ENCODE measurements at places on chromosomes 3 and 15.

GRCh38 chr15:27017168-27017809 lies 46.3 kb downstream of the GABRG3 start:
- peak; percentile 62 for DNase-seq

GRCh38 chr3:20028905-20029331 lies 11.3 kb upstream of the KAT2B start:
- DNase-seq = no peak

DNA sequence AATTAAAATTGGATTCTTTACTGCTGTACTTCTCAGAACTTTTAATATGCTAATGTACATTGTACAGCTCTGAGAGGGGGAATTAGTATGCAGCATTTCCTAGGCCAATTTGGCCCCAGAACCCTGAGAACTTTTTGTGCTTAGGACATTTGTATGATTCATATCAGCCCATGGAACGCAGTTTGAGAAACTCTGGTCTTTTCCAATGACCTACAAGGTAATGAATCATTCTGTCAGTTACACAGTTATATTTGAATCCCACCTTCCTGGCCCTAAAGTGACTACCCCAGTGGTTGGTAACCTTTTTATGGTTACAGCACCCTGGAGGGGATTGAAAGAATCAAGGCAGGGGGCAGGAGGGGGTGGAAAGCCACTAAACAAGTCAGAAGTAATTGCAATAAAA lies 25.6 kb upstream of the KBTBD12 start:
- no peak for DNase-seq

DNA sequence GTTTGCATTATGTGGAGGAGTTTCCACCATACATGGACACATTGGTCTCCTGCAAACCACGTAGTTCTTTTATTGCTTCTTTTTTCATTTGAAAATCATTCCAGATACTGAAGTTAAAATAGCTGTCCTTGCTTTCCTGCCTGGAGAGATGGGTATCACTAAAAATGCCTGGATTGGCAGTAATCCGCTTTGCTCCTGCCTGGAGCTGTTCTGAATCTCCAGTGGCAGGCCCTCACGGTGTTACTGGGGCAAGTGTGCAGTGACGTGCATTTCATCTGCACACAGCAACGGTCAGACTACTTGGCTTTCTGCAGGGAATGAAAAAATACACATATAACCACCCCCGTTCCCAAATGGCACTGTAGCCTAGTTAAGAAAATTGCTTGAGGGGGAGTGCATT lies 272.9 kb downstream of the IL5RA start:
- no peak for DNase-seq

DNA sequence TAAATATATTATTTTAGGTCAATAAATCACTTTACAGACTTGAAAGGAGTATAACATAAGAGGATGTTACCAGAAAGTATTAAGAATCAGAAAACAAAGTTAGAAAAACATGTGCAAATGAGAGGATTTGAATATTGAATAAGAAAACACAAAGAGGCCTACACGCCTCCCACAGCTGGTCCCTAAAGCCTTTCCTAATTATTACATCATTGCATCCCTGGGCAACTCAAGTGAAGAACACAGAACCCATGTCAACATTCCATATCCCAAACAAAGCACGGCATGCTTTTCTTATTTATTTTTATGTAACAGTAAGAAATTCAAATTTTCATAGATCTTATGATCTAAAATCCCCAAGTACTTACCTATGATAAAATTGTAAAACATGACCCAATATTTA lies 61.2 kb downstream of the HERC1 start:
- DNase-seq = no peak

DNA sequence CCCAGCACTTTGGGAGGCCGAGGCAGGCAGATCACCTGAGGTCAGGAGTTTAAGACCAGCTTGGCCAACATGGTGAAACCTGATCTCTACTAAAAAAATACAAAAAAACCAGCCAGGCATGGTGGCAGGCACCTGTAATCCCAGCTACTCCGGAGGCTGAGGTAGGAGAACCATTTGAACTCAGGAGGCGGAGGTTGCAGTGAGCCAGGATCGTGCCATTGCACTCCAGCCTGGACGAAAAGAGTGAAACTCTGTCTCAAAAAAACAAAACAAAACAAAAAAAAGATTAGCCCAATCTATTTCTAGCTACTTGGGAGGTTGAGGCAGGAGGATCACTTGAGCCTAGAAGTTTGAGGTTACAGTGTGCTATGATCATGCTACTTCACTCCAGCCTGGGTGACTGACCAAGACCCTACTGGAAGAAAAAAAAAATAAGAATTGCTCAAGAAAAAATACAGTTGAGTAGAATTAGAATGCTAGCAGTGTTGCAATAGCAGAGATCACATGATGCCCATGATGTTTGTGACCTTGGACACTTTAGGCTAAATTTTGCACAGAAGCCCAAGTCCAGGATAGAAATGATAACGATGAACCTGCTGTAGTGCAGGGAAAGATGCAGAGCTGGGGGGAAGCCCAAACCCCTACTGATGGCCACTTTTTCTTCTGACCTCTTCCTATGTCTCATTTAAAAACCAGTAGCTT lies 162.2 kb downstream of the LPP start:
- no peak for DNase-seq

DNA sequence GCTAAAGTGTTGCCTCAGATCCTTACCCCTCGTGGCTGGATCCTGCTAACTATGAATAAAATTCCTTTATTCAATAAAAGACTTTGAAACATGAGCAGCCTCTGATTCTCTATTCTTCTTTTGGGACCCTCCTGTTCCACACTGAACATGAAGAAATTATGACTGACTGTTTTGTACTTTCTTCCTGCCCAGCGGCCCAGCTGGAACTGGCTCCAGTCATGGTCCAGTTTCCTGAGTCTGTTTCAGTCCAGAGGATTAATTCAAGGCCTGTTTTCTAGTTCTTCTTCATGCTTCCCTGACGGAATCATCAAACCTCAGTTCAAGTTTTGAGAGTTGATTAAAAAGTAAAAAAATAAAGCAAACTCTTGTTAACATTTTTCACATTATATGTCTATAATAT lies 52.6 kb upstream of the CP start:
- DNase-seq = no peak

GRCh38 chr3:32336113-32336498 lies 55.5 kb upstream of the CMTM7 start:
- no peak for DNase-seq

DNA sequence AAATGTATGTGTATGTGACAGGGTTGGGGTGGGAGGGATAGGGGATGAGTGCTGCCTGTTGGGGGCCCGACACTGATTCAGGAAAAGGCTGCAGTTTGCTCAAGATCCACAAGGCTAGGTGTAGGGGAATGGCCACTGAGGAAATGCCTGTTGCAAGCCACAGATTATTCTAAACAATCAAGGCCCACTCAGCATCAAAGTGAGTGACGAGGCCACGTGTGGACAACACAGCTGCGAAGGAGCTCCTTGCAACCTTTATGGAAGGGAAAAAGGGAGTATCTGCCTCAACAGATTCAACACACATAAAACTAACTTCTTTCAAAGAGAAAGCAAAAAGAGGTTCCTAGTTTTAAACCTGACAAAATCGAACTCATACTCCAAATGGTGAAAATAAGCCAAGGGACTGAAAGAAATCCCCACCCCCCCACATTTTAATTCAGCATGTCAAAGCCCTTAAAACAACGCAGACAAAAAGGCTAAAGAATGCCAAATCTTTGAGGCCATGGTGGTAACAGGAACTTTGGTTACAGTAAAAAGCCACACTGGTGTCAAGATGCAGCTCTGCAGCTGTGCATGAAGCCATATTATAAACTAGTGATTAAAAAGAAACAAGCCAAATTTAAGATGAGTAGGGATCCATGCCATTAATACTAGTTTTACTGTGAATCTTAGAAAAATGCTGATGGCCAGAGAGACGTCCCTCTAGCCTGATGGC lies 3.6 kb downstream of the POLG start:
- no peak for DNase-seq

GRCh38 chr3:10554236-10554611 lies 48.8 kb upstream of the ATP2B2 start:
- DNase-seq = no peak

DNA sequence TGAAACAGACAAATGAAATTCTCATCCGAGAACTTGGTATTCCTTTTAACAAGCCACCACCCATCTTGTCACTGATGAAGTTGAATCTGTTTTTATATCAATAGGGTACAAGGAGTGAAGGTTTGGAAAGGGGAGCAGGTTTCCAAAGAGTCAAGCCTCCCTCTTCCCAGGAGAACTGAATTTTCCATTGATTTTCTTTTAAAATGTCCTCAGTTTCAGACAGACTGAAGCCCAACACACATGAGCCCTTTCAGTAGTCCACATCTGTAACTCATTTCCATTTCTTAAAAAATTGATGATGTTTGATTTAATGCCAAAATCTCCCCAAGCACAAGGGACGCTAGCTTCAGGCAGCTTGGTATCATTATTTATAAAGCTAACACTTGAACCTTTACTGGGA lies 187.7 kb downstream of the FOXB1 start:
- DNase-seq = no peak

GRCh38 chr3:100106531-100107141 lies 7.7 kb downstream of the FILIP1L start:
- no peak for DNase-seq

DNA sequence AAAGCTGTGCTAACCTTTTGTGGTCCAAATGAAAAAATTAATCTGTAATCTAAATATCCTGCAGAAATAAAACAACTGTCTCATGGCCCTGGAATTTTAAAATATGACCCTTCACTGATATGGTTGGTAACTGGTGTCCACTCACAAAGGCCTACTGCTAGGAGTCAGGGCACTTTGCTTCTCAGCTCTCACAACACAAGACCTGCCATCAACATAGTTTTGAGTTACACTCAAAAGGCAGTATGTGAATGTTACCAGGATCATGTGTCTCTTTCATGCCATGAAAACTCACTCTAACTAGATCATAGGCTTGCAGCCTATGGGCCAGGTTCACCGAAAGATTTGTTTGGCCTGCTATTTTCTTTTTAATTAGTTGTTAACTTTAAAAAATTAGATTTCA lies 10.0 kb upstream of the MLF1 start:
- DNase-seq = no peak

DNA sequence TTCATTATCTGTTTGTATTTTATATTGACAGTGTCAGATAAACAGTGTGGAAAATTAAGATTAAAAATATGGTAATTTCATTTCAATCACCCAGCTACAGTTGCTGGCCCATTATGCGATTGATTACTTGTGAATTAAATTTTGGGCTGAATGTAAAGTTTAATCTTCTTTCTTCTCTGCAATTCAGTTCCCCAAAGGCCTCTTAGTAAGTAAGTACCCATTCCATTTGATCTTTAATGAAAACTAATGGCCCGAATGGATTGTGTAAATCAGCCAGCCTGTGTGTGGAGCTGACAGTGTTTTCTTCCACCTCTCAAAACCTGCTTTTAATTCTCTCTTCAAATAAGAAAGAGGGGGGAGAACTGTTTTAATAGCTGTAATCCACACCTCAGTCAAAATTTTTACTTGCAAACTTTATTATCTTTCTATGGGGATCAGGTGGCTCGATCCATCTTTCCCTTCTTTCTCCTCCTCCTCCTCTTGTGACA lies 307.1 kb downstream of the IL20RB start:
- DNase-seq = no peak

DNA sequence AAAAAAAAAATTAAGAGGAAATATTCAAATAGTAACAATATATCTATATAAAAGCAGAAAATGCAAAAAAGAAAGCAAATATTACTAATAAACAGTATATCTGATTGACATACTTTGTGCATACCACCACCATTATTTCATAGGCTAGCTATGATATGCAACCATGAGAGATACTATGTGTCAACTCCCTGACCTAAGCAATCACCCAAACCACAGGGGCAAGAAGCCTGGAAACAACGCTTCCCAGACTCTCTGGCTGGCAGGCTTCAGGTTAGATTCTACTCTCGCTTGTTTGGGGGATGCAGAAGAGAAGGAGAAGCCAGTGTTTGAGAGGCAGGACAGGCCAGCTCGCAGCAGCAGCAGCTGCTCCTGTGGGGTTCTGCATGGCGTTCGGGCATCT lies 169.3 kb upstream of the TPM1 start:
- DNase-seq = no peak

All from D721Med (cell line).